ENCODE measurements at places on chromosomes 7 and 10.

- H3K4me3 ChIP-seq = no peak overlapping the region
- H3K4me1 ChIP-seq = no peaks in the 10 kb centered on the region
- DNase-seq = no peak
- H3K36me3 ChIP-seq = no peaks in the 10 kb centered on the region
Observed at GRCh38 chr10:77386838-77387237, 250.8 kb downstream of the KCNMA1 start.

GRCh38 chr7:106984034-106984433 lies 60.5 kb upstream of the PRKAR2B start:
- no peaks in the 10 kb centered on the region for H3K36me3 ChIP-seq
- H3K4me1 ChIP-seq = no peaks in the 10 kb centered on the region
- H3K27me3 ChIP-seq = no peaks in the 10 kb centered on the region
- no peak overlapping the region for H3K4me3 ChIP-seq
- no peak for DNase-seq

- H3K4me3 ChIP-seq = peak overlapping the region; percentile 15
- peak overlapping the region; percentile 36 for H3K27ac ChIP-seq
- DNase-seq = no peak
- H3K36me3 ChIP-seq = peaks cover 94% of the 10 kb centered on the region
Observed at GRCh38 chr10:3778692-3779157, 6.3 kb downstream of the KLF6 start.

DNA sequence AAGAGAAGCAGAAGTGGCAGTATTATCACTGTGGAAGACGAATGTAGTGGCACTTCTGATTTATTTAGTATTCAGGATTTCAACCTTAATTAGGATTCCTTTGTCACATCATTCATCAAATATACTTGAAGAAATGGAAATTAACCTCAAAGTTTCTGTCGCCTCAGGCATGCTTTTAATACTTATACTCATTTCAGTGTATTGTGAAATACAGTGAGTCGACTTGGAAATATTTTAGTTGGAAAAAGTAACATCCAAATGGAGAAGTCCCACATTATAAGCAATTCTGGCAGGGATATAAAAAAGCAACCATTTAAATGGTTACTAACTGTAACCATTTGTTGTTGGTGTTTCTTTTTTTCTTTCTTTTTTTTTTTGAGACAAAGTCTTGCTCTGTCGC lies 648.8 kb downstream of the ARL4A start:
- H3K4me1 ChIP-seq = no peaks in the 10 kb centered on the region
- DNase-seq = no peak
- H3K27ac ChIP-seq = no peak overlapping the region
- H3K27me3 ChIP-seq = no peaks in the 10 kb centered on the region
- no peak overlapping the region for H3K4me3 ChIP-seq
- H3K36me3 ChIP-seq = no peaks in the 10 kb centered on the region

- no peaks in the 10 kb centered on the region for H3K27me3 ChIP-seq
- no peak overlapping the region for H3K4me3 ChIP-seq
- H3K27ac ChIP-seq = no peak overlapping the region
- peaks cover 8% of the 10 kb centered on the region for H3K36me3 ChIP-seq
Observed at GRCh38 chr10:43471146-43471545, 34.2 kb downstream of the ZNF487 start.

GRCh38 chr10:51425431-51425830 lies 274.0 kb downstream of the CSTF2T start:
- H3K36me3 ChIP-seq = no peaks in the 10 kb centered on the region
- no peaks in the 10 kb centered on the region for H3K27me3 ChIP-seq
- no peak for DNase-seq
- no peaks in the 10 kb centered on the region for H3K4me1 ChIP-seq

- H3K27ac ChIP-seq = no peak overlapping the region
- peaks cover 20% of the 10 kb centered on the region for H3K27me3 ChIP-seq
- H3K4me1 ChIP-seq = no peaks in the 10 kb centered on the region
- DNase-seq = no peak
Observed at GRCh38 chr10:49080071-49080470, 35.3 kb downstream of the VSTM4 start.

DNA sequence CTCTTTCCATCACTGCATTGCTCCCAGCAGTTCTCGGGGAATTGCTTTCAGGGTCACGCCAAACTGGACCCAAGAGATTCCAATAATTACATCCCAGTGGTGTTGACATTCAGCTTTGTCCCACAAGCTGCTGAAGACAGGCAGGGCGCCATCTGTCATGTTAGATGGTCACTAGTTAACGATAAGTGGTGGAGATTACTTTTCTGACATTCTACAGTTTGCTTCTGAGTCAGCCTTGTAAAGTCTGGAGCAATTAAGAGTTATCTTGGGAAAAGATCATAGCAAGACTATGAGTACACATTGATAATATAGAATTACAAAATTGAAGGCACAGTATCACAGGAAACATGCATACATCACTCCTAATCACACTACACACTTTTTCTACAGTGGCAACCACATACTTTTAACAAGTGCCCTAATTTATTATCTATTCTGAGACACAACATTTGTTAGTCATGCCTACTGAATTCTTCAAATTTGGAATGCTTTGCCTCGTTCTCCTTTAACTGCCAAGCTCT lies 41.9 kb downstream of the SEMA3C start:
- no peaks in the 10 kb centered on the region for H3K36me3 ChIP-seq
- H3K4me3 ChIP-seq = no peak overlapping the region
- no peak overlapping the region for H3K27ac ChIP-seq
- DNase-seq = no peak
- no peaks in the 10 kb centered on the region for H3K4me1 ChIP-seq

- H3K4me1 ChIP-seq = peaks cover 14% of the 10 kb centered on the region
- H3K27ac ChIP-seq = no peak overlapping the region
- no peaks in the 10 kb centered on the region for H3K27me3 ChIP-seq
- no peaks in the 10 kb centered on the region for H3K36me3 ChIP-seq
Observed at GRCh38 chr10:113305871-113306270, 247.0 kb upstream of the HABP2 start.

DNA sequence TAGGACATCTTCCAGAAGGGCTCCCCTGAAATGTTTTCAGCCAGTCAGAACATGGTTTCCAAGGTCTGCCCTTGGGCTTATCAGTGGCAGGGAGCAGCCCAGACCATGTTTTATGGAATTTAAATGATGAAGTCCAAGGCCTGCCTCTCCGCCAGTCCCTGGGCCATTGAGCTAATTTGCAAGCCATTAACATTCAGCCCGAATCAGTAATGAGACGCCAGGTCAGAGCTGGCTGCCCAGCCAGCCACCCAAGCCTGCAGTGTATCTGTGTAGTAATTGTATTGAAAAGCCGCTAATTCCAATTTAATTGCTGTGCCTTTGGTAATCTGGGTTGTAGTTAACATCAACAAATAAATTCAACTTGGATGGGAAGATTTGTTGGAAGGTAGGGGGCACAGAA lies 131.4 kb downstream of the PAXIP1 start:
- H3K36me3 ChIP-seq = no peaks in the 10 kb centered on the region
- no peak overlapping the region for H3K27ac ChIP-seq
- no peak for DNase-seq
- no peak overlapping the region for H3K4me3 ChIP-seq
- peaks cover 26% of the 10 kb centered on the region for H3K27me3 ChIP-seq

- no peaks in the 10 kb centered on the region for H3K27me3 ChIP-seq
- no peaks in the 10 kb centered on the region for H3K36me3 ChIP-seq
- H3K27ac ChIP-seq = no peak overlapping the region
- no peak for DNase-seq
Observed at GRCh38 chr10:18737236-18737635, 78.0 kb downstream of the ARL5B start.

DNA sequence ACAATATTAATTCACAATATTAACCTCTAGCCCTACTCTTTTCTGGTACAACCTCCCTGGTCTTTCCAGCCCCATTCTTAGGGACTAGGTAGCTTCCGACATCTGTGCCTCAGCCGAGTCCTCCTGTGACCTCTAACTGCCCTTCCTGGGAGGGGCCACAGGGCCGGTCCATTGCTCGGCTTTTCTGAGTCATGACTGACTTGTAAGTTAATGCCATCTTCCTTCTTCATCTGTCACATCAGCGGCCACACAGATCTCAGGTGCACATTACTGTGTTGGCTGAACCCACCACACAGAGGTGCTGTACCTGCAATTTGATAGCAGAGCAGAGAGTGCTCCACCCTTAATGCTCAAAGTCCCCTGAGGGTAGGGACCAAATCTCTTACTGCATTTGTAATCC lies 4.1 kb upstream of the CPA4 start:
- no peak for DNase-seq
- H3K27me3 ChIP-seq = peaks cover 8% of the 10 kb centered on the region
- H3K27ac ChIP-seq = no peak overlapping the region
- peaks cover 8% of the 10 kb centered on the region for H3K4me1 ChIP-seq
- no peaks in the 10 kb centered on the region for H3K36me3 ChIP-seq

GRCh38 chr10:130809181-130809580 lies 502.3 kb downstream of the TCERG1L start:
- no peak overlapping the region for H3K27ac ChIP-seq
- no peaks in the 10 kb centered on the region for H3K4me1 ChIP-seq
- H3K4me3 ChIP-seq = no peak overlapping the region
- no peak for DNase-seq

- H3K4me1 ChIP-seq = no peaks in the 10 kb centered on the region
- H3K27me3 ChIP-seq = no peaks in the 10 kb centered on the region
- peaks cover 55% of the 10 kb centered on the region for H3K36me3 ChIP-seq
- no peak for DNase-seq
Observed at GRCh38 chr7:129664029-129665012, 52.8 kb downstream of the NRF1 start.

- peaks cover 12% of the 10 kb centered on the region for H3K36me3 ChIP-seq
- peak overlapping the region; percentile 43 for H3K27ac ChIP-seq
- peaks cover 23% of the 10 kb centered on the region for H3K4me1 ChIP-seq
- no peak for DNase-seq
- H3K4me3 ChIP-seq = no peak overlapping the region
Observed at GRCh38 chr10:12707461-12708185, 293.9 kb downstream of the CCDC3 start.

DNA sequence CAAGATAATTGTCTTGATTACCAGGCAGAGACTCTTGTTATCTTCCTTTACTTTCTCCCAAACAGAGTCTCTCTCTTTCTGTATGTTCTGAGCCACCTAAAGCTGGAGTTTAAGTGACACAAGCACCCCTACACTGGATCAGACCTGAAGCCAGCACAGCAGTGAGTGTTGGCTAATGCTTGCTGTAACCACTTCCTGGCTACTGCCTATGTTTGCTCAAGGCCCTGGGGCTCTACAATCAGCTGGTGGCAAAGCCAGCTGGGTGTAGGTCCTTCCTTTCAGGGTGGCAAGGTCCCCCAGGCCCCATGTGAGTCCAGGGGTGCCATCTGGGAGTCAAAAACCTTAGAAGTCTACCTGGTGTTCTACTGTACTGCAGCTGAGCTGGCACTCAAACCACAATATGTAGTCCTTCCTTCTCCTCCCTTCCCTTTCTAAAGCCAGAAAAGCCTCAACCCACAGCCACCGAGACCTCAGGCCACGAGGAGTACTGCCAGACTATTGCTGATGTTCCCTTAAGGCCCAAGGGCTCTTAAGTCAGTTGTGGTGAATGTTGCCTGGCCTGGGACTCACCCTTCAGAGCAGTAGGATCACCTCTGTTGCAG lies 416.3 kb downstream of the ADRA2A start:
- H3K4me3 ChIP-seq = no peak overlapping the region
- no peaks in the 10 kb centered on the region for H3K36me3 ChIP-seq
- DNase-seq = no peak
- H3K27me3 ChIP-seq = peaks cover 5% of the 10 kb centered on the region

DNA sequence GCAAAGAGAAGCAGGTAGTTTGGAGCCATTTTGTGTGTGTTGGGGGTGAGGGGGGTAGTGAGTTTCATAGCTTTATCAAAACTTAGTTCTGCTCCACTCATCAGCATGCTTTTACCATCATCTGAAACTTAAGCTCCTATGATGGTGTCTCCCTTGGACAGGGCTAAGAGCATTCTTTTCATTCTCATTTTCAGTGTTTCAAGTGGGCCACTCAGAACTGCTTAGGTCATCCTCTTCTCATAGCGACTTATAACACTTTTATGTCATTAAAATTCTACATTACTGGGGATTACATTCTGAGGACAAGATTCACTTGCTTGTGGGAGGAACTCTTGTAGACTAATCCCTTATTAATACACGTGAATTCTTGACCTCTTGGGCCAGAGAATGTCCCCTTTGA lies 649.4 kb downstream of the SUGCT start:
- peaks cover 2% of the 10 kb centered on the region for H3K27me3 ChIP-seq
- H3K4me1 ChIP-seq = no peaks in the 10 kb centered on the region
- DNase-seq = no peak
- no peaks in the 10 kb centered on the region for H3K36me3 ChIP-seq
- H3K4me3 ChIP-seq = no peak overlapping the region

GRCh38 chr10:103888113-103888841 lies 29.7 kb downstream of the STN1 start:
- H3K4me1 ChIP-seq = peaks cover 2% of the 10 kb centered on the region
- H3K36me3 ChIP-seq = peaks cover 57% of the 10 kb centered on the region
- no peak overlapping the region for H3K4me3 ChIP-seq

- peak overlapping the region; percentile 36 for H3K4me3 ChIP-seq
- H3K36me3 ChIP-seq = no peaks in the 10 kb centered on the region
- H3K4me1 ChIP-seq = peaks cover 36% of the 10 kb centered on the region
- peak overlapping the region; percentile 69 for H3K27ac ChIP-seq
Observed at GRCh38 chr10:13873196-13873595, 286.4 kb downstream of the PRPF18 start.

Data from activated B cell treated with CpG ODN at 0.5 μM for 24 hours (primary cell).